Adrenal gland (tissue), 19 donors: ENCODE measurements at places on chromosomes 7 and 10.

GRCh38 chr10:127614484-127615017 lies 65.4 kb downstream of the NPS start:
- H3K27me3 ChIP-seq, result no peaks in the 10 kb centered on the region
- H3K27ac ChIP-seq, result no peak overlapping the region
- DNase-seq, result no peak
- H3K36me3 ChIP-seq, result no peaks in the 10 kb centered on the region

- H3K27ac ChIP-seq, result no peak overlapping the region
- H3K27me3 ChIP-seq, result no peaks in the 10 kb centered on the region
- H3K4me1 ChIP-seq, result no peaks in the 10 kb centered on the region
These were observed 107.6 kb upstream of the FAM3C start for GRCh38 chr7:121503730-121504129.

GRCh38 chr10:18100669-18101068 lies 39.6 kb upstream of the CACNB2 start:
- no peak overlapping the region for H3K4me3 ChIP-seq
- no peaks in the 10 kb centered on the region for H3K27me3 ChIP-seq
- H3K27ac ChIP-seq, result no peak overlapping the region

DNA sequence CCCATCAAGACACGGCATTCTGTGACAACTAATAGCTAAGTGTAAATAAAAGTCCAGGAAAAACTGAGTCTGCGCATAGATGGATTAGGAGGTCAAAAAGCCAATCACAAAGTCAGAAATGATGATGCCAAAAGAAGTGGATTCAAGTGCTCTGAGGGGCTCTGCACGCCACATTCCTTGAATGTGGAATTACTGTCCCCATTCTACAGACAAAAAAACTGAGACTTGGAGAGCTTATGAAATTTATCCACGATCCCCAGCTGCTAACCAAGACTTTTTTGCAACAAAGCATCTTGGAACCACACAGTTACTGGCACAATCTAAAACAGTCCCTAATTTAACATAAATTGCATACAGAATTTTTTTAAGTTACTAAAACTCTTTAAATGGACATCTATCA lies 49.6 kb upstream of the SLIT1 start:
- H3K4me3 ChIP-seq, result no peak overlapping the region
- no peak for DNase-seq
- no peak overlapping the region for H3K27ac ChIP-seq
- no peaks in the 10 kb centered on the region for H3K36me3 ChIP-seq

- H3K36me3 ChIP-seq, result no peaks in the 10 kb centered on the region
- H3K27ac ChIP-seq, result no peak overlapping the region
These were observed 25.2 kb downstream of the NHLRC2 start for GRCh38 chr10:113879691-113880090.
